NCI-H1092 (cell line): ENCODE measurements at places on chromosomes 5 and 9.

- DNase-seq: no peak
These were observed 17.8 kb downstream of the DMRT1 start for GRCh38 chr9:859251-859650.

DNA sequence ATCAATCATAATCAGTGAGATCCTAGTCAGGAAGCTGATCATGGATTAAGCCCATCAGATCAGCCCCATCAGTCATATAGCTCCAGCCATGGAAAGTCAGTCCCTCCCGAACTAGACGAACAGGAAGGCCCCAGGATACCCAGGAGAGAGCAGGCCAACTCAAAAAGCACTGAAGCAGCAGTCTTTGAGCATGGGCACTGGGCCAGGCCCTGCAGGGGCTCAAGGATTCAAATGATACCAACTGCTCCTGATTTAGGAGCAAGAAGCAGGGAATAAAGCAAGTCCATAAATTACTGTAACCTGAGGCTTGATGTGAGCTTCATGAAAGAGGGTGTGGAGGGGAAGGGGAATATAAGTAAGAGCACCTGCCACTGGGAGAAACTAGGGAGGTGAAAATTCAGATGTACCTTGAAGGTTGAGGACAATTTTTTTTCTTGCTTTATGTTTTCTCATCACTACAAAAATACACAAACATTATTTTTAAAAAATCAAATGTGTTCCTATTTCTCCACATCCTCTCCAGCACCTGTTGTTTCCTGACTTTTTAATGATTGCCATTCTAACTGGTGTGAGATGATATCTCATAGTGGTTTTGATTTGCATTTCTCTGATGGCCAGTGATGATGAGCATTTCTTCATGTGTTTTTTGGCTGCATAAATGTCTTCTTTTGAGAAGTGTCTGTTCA lies 115.2 kb downstream of the SIL1 start:
- no peak for DNase-seq

- no peak for DNase-seq
These were observed 47.8 kb upstream of the INSYN2B start for GRCh38 chr5:170028124-170028523.

DNA sequence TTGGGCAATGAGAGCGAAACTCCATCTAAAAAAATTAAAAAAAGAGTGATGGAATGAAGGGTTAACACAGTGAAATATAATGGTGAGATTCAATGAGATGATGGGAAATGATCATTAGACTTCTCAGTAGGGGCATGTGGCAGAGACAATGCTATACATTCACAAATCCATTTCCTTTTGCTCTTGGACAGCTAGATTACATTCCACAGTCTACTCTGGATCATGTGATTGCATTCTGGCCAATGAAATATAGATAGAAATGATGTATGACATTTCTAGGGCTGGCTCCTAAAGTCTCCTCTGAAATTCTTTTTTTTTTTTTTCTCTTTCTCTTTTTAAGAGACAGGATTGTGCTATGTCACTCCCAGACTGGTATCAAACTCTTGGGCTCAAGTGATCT lies 3.8 kb upstream of the GALT start:
- DNase-seq: no peak

DNA sequence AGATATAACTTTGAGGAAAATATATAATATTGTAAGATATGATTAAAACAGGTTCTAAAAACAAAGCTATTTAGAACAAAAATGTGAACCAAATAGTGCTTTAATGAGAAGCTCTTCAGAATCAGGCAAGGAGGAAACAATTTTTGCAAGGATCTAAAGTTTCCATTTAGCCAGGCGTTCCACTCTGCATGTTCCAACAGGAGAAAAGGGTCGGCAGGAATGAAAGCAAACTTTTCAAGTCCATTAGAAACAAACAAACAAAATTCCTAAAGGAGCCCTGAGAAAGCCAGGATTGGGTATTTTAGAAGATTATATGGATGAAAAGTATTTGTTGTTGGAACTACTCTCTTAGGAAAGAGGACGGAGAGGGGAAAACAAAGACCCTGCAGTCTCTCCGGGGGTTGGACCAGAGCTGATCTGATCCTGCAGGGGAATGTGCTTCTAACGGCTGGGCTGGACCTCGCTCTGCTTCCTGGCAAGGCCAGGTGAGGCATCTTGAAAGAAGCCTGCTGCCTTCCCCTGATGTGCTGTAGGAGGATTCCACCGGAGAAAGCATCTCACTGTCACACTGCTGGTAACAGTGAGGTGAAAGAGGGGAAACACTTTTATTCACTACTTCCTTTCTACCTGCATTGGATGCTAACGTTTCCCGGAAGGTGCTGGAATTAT lies 94.6 kb downstream of the PRRT1B start:
- DNase-seq: no peak

GRCh38 chr5:143036146-143036927 lies 266.2 kb downstream of the ARHGAP26 start:
- DNase-seq: no peak

GRCh38 chr5:163193886-163194285 lies 243.5 kb upstream of the CCNG1 start:
- DNase-seq: no peak

DNA sequence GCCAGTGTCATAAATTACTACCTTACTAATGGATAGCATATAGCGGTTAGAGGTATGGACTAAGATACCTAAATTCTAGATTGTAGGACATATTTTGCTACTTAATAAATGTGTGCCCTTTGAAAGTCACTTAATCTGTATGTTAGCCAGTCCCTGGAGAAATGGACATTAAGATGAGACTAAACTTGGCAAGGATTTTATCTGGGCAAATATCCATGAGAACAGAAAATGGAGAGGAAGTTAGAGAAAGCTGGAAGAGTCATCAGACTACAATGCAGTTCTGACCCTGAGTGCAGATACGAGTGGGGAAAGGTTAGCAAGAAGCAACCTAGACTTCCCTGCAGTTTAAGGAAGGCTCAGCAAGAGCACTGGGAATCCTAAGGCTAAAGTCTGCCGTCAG lies 33.0 kb downstream of the TBCA start:
- DNase-seq: no peak

GRCh38 chr9:130029223-130029973 lies 13.6 kb downstream of the FNBP1 start:
- DNase-seq: no peak

GRCh38 chr5:126419102-126419501 lies 4.1 kb upstream of the GRAMD2B start:
- no peak for DNase-seq

DNA sequence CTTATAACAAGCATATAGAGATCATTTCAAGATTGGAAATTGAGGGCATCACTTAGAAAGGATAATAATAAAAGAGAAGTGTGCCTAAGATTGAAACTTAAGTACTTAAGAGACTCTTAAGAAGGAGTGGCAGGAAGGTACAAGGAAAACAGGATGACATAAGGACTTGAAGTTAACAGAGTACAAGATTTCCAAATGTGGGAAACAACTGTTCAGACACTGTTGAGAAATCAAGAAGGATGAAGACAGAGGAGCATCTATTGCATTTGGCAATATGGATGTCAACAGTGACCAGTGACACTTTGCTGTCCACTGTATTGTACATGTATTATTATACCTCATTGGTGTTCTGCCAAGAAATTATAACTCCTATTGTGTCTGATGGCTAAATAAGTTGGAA lies 157.8 kb upstream of the PTGER4 start:
- DNase-seq: no peak

GRCh38 chr9:118303216-118303615 lies 599.0 kb downstream of the TLR4 start:
- DNase-seq: no peak

DNA sequence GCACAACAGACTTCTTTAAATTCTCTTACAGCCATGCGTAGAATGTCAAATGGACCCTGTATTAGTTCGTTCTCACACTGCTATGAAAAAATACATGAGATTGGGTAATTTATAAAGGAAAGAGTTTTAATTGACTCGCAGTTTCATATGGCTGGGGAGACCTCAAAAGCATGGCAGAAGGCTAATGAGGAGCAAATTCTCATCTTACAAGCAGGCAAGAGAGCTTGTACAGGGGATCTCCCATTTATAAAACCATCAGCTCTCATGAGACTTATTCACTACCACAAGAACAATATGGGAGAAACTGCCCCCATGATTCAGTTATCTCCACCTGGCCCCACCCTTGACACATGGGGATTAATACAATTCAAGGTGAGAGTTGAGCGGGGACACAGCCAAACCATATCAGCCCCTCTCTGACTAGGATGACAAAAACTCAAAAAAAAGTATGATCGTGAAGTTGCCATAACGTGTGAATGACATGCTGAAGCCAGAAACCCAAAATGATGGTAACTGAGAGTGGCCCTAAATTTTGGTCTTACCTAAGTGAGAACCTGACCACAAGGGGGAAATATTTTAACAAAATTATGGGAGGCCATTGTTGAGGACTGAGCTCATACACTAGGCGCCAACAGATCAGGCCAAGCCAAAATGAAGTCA lies 17.5 kb upstream of the TEX10 start:
- no peak for DNase-seq

DNA sequence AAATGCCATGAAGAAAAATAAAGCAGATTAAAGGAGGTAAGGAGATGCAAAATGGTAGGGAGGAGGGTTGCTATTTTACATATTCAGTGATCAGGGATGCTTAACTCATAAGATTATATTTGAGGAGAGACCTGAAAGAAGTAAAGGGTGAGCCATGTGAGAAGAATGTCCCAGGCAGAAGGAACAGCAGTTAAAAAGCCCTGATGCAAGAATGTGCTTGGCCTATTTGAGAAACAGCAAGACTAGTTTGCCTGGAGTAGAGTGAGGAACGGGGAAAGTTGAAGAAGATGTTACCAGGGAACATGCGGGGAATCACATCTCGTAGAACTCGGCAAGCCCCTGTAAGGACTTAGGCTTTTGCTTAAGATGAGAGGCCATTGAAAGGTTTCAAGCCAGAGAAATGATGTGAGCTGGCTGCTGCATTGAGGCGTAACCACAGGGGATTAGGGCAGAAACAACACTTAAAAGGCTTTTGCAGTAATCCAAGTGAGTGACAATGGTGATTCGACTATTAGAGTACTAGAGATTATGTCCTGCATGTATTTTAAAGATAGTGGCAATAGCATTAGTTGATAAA lies 198.7 kb downstream of the VPS13A start:
- no peak for DNase-seq

GRCh38 chr9:103839197-103839596 lies 254.9 kb upstream of the SMC2 start:
- no peak for DNase-seq

DNA sequence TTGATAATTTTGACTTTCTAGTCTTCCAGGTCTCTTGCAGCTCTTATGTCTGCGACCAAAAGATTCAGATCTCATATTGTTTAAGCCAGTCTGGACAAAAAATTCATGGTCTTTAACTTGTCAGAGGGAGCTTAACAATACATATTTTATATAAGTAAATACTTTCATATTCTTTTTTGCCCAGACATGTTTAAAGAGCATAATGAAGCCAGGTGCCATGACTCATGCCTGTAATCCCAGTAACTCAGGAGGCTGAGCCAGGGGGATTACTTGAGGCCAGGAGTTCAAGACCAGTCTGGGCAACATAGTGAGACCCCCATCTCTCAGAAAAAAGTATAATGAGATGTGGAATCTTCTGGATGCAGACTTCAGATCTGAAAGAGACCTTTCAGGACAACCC lies 69.8 kb downstream of the JMY start:
- no peak for DNase-seq

DNA sequence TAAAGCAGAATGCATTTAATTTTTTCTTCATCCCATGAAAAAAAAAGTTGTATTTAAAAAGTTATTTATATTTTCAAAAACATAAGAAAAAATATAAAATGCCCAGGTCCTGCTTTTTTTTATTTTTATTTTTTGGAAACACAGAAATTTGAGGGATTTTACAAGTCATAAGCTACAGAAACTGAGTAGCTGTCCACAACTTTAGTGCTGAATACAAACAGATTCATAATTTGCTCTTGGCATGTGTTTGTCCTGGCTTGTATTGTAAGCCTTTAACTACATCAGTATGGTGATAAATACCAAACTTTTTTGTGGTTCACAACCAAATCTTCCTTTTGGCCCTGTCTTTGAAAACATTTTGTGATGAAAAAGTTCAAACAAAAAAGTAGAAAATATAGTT lies 7.5 kb upstream of the PLCXD3 start:
- no peak for DNase-seq
